ENCODE measurements at places on chromosomes 7 and 10. TPM values are rescaled to one million over a fixed set of nuclear protein-coding genes. Genes with fewer than 3 reads are reported as not detected.

GRCh38 chr10:29243750-29244149 lies 45.1 kb upstream of the LYZL1 start:
- DNase-seq = peak; percentile 33

DNA sequence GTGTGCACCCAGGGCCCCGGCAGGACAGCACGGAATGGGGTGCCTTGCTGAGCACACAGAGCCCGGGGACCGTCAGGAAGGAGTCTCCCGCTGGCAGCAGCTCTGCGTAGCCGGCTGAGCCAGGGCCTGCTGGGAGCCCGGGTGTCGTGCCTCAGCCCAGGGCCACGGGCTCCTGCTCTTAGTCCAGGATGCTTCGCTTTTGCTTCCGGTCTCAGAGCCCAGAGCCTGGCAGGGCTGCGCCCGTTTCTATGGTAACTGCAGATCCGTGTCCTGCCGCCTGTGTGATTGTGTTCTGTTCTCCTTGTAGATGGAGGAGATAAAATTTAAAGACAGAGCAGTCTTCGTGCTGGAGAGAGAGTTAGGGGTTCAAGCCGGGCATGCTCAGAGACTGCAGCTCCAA lies 53.7 kb upstream of the DPYSL4 start:
- DNase-seq = no peak

GRCh38 chr7:4873071-4873944 lies 10.2 kb downstream of the RADIL start:
- no peak for DNase-seq

GRCh38 chr10:35803046-35803445 lies 160.9 kb upstream of the FZD8 start:
- DNase-seq = no peak

Gene ANKRD61
- total RNA-seq = 6.8 TPM

Gene PRSS37
- 38.6 TPM for total RNA-seq

DNA sequence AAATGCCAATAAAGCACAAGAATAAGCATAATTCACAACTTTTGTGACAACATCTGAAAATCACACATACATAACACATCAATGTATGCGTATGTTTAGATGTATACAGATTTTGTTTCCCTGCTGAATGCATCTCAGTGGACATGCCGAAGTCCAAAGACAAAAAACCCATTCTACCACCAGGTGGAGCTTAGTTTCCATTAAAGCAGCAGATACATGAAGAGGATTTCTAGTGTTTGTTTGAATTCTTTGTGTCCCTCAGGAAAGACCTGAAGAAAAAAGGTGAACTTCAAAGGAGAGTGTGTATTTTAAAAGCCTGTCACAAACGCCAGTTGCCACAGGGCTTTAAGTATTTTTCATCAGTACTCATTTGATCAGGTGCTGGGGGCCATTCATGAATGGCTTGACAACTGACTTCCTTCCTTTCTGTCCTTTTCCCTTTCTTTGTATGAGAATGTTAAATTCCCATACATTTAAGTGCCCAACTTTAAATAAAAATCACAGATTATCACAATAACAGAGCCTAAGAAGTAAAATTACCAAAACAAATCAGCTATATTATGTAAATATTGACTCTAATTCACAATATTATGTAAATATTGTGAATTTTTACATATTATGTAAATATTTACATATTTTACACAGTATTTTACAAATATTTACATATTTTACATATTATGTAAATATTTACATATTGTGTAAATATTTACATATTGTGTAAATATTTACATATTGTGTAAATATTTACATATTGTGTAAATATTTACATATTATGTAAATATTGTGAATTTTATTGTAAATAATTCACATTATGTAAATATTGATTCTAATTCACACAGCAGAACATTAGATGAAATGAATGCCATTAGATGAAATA lies 343.0 kb downstream of the CRPPA start:
- DNase-seq = peak; percentile 35

- DNase-seq = no peak
Measured at GRCh38 chr10:49572594-49573114, 33.7 kb upstream of the ERCC6 start.

Gene TDRD1
- total RNA-seq = 32.3 TPM

- DNase-seq = no peak
Measured at GRCh38 chr7:38942431-38943051, 33.5 kb upstream of the VPS41 start.

- DNase-seq = no peak
Measured at GRCh38 chr10:87829986-87830729, 12.1 kb upstream of the ATAD1 start.

DNA sequence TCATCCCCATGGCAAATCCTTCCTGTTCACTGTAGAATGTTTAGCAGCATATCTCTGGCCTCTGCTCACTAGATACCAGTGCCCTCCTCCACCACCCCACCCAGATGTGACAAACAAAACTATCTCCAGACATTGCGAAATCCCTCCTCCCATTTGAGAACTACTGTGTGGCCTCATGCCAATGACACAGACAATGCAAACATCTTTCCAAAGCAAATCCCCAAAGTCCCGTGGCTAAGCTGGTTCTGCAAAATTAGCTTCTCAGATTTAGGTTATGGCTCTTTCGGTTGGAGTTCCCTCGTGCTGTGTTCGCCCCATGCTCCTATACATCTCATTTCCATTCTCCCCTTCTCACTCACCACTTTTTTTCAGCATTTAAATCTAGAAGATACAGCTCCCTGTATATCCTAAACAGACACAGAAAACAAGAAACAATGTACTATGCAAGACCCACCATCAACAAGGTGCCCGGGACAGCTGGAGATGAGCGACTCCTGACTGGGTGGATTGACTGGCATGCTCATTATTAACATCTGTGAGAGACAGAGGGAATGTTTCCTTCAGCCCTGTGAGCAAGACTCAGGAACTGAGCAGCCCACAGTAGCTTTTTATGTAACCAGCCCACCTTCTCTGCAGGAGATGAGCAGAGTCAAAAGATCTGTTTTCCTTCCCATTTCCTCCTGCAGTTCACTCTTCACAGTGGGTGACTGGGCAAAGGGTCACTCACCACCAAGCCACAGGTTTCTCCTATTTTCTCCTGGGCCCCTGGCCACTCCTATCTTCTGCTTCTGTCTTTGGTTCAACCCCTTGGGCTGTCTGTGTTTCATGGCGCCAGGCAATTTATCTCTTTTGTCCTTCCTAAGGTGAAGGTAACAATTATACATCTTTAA lies 225.7 kb upstream of the AOAH start:
- DNase-seq = peak; percentile 32

GRCh38 chr7:1659696-1660095 lies 10.4 kb upstream of the ELFN1 start:
- DNase-seq = no peak

DNA sequence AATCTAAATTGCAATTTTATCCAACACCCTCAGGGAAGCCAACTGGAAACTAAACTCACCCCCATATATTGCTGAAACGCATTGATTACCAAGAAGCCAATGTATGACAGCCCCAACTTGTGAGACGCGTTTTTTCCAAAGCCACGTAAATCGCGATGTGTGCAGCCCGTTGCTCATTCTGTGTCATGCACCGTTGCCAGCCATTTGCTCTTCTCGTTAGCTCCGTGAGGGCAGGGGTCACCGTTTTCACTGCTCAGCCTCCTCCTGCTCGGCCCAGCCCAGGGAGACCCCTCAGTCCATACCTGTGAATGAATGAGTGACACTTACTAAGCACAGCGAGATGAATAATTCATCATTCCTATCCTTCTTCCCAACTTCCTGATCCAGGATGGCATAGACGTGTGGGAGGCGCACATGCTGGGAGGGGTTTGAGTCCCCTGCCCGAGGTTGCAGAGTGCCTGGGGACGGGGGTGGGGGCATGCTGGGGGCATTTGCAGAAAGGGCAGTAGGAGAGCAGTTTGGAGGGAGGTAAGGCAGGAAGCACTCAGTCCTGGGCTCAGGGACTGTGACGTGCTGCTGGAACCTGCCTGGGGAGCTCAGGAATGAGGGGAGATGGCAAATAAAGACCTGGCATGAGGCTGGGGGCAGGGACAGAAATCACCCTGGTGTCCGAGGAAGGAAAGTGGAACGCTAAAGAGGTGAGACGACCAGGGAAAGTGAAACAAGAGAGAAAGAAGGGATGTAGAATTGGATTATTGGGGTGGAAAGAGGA lies 104.2 kb upstream of the SDK1 start:
- DNase-seq = no peak

Gene CLRN3
- total RNA-seq = 0.55 TPM

Gene LLCFC1
- 38.5 TPM for total RNA-seq

DNA sequence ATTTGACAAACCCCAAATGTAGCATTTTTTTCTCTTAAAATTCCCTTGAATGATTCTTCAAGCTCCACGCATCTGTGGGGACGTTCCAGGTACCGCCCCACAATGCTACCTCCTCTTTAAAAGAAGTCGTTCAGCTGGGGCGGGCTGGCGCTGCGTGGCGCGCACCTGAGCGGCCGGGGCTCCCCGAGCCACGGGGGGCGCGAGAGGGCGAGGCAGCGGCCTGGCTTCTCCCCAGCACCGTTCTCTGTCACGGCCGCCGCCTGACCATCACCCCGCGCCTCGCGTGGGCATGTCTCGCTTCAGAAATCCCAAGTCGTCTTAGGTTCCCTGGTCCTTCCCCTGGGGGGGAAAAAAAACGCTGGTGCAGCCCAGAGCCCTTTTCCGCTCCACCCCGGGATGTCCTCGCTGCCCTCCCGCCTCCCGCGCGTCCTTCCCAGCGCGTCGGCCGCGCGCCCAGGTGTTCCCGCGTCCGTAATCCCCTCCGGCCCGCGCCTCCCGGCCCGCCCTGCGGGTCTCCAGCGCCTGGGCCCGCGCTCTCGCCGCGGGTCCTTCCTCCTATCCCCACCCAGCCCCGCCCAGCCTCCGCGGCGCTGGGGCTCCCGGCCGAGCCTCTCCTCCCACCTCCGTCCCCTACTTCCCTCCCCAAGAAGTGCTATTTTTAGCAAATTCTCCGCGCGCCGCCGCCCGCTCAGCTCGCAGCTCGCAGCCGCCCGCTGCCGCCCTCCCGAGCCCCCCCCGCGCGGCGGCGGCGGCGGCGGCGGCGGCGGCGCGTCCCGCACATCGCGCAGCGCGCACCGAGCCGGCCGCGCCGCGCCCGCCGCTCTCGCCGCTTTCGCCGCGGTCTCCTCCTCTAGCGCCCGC lies 58.7 kb upstream of the PRPS1L1 start:
- peak; percentile 36 for DNase-seq

DNA sequence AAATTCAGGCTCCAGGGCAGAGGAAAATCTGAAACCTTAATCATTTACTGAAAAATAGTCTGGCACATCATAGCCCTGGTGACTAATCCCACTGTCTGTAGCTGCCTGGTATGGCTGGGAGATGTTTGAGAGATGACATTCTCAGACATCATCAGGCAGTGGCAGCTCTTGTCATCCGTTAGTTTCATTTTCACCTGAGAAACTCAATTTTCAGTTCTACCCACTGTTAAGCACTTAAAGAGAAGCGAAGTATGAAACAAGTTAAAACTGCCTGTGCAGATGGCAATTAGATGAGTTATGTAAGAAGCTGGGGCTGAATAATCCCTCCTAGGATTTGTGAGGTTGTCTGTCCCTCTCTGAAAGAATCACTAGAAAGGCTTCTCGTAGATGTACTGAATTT lies 150.2 kb downstream of the NSUN6 start:
- no peak for DNase-seq

Gene EVX1
- total RNA-seq = 0.25 TPM

Gene CROT
- total RNA-seq = 10.5 TPM

GRCh38 chr10:109831846-109832245 lies 91.5 kb downstream of the XPNPEP1 start:
- DNase-seq = no peak

DNA sequence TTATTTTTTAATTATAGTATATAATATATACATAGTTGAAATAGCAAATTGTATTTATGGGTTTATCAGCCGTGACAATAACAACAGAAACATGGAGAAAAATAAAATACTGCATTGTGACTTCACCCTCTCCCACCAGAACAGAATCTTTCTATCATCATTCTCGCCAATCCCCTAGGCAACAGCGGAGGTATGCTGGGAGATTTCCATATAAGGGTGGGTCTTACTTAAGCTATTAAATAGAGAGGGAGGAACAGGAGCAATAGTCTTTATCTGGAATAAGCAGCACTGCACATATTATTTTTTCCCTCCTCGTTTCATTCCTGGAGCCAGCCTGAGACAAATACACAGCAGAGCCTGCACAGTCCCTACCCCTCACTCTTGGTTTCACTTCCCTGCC lies 1214.9 kb downstream of the XPNPEP1 start:
- no peak for DNase-seq

Gene GNAT3
- total RNA-seq = not detected

GRCh38 chr7:135584362-135585353 lies 26.9 kb downstream of the NUP205 start:
- DNase-seq = no peak

GRCh38 chr7:50202052-50202555 lies 102.4 kb upstream of the IKZF1 start:
- no peak for DNase-seq

Gene ACTR3C
- total RNA-seq = 6.1 TPM

GRCh38 chr7:106417273-106417902 lies 132.6 kb upstream of the NAMPT start:
- DNase-seq = no peak

Gene C10orf105
- 0.47 TPM for total RNA-seq

DNA sequence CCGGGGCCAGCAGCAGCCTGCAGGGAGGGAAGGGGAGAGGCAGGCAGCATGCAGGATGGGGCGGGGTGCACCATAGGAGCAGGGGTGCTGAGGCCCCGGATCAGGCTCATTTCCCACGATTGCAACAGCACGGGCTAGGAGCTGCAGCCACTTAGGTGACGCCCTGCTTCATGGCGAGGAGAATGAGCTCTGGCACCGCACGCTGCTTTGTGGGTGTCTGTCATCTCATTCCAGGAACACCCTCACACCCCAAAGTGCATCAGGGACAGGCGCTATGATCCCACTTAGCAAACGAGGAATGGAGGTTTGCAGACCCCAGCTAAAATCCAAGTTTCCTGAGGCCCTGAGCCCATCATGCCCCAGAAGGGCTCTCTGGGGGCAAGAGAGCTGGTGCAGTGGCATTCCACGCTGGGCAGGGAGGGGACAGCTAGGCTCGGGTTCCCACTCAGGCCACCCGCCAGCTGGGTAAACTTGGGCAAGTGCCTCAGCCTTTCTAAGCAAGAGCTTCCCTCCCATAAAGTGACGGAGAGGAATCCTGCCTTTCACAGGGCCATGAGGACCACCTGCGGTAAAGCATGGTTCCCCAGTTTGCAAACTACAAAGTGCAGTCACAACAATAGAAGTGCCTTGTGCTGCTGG lies 9.3 kb downstream of the KCNH2 start:
- DNase-seq = no peak

DNA sequence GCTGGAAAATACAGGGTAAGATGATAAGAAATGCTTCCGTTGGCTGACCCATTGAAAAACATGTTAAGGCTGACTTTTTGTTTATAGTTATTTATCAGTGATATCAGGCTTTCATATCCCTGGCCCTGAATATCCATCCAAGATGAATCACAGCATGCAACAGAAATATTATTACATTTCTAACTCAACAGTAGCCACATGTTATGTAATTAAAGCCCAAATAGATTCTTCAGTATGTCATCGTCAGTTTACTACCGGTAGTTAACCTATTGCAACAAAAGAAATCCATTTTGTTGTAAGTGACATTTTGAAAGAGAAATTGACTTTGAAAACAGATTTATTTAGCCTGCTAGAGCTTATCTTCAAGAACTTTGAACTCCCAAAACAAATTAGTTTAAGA lies 354.1 kb upstream of the CELF2 start:
- no peak for DNase-seq

- no peak for DNase-seq
Measured at GRCh38 chr7:73330772-73331171, 2.8 kb downstream of the FKBP6 start.

Data from testis (tissue), 5 donors.